ENCODE measurements at places on chromosomes 6 and 20.

DNA sequence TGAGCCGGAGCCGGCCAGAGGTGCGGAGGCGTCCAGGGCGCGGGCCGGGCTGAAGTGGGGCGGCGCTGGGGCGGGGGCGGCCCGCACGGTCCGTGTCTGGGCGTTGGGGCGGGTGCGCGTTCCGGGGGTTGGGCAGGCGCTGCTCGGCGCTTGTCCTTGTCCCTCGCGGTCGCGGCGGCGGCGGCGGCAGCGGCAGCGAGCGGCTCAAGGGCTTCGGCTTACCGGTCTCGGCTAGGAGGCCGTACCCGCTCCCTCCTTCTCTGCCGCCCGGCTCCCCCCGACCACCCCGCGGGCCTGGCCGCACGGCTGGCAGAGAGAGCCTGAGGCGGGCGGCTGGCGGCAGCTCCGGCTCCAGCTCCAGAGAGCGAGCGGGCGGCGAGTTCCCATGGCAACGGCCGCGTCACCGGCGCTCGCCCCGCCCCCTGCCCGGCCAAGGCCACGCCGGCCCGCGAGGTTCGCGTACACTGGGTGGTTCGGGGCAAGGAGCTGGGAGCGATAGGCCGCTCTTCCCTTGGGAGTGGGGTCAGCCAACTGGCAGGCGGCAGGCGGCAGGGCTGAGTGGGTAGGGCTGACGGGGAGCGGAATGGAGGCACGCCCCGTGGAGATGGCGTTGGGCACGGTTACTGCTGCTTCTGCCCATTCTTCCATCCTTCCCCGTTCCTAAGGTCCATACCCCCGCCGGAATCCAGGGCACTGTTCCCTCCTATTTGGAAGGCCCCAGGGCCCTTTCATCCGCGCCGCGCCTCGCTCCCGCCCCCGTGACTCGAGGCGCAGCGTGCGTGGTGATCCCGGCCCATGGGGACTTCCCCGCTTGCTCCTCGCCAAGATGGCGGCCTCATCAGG is at the start of gene LRRC73:
Gene LRRC73 (minus strand): TSS at position 363 of the 843 bp plus-strand sequence. CDS start 561 bp downstream, outside the sequence.
- peak; percentile 88 for DNase-seq

GRCh38 chr6:168022488-168023321 is 25.2 kb downstream of the KIF25 start:
- DNase-seq: no peak

- no peak for DNase-seq
Measured at GRCh38 chr6:44202972-44203750, 13.6 kb upstream of the MYMX start.

DNA sequence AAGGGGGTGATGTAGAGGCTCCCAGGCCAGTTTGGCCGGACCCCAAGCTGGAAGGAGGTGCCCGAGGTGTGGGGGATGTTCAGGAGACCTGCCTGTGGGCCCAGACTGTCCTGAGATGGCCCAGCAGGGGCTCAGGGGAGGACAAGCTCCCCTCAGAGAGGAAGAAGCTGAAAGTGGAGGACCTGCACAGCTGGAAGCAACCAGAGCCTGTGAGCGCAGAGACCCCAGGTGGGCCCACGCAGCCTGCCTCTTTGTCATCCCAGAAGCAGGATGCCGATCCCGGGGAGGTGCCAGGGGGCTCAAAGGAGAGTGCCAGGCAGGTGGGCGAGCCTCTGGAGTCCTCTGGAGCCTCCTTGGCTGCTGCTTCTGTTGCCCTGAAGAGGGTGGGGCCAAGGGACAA is 29.7 kb downstream of the ZNF831 start:
- no peak for DNase-seq

DNA sequence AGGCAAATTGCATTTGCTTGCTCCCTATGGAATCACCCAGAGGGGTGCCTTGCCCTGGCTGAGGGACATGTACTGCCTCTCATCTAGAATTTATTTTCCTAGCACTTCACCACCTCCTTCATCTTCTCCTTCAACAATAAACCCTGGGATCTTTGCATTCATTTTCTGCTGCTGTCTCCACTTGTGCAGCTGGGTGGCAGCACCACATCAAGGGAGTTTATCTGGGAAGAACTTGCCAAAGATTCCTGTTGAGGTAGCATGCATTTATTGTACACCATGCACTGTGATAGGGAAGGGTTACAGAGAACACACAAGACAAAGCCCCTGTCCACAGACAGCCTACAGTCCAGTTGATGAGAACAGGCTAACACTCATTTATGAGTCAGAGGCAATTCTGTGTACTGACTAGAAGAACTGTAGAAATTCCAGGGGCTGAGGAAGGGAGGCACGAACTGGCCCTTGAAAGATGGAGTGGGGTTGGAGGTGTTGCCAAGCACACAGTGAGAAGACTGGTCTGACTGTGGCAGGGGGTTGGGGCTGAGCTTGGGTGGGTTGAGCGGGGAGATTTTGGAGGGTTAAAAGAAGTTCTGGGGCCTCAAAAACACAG is 17.5 kb downstream of the C20orf173 start:
- DNase-seq: no peak

DNA sequence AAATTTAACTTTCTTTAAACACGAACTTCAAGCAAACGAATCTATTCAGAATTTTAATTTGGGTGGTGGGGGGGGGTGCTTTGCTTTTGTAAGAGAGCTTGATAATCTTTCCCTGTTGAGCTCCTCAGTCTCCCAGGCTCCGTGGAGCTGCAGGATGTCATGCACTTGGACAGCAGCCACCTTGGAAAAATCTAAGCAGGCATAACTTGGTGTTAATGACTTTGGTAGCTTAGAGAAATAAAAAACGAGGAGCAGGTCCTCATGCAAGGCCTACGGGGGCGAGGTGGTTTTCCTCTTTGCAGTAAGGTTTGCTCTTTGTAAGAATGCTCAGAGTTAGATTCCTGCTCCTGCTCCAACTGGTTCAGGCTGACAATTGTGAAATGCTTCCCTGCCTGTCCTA is 102.3 kb downstream of the EDN1 start:
- no peak for DNase-seq

DNA sequence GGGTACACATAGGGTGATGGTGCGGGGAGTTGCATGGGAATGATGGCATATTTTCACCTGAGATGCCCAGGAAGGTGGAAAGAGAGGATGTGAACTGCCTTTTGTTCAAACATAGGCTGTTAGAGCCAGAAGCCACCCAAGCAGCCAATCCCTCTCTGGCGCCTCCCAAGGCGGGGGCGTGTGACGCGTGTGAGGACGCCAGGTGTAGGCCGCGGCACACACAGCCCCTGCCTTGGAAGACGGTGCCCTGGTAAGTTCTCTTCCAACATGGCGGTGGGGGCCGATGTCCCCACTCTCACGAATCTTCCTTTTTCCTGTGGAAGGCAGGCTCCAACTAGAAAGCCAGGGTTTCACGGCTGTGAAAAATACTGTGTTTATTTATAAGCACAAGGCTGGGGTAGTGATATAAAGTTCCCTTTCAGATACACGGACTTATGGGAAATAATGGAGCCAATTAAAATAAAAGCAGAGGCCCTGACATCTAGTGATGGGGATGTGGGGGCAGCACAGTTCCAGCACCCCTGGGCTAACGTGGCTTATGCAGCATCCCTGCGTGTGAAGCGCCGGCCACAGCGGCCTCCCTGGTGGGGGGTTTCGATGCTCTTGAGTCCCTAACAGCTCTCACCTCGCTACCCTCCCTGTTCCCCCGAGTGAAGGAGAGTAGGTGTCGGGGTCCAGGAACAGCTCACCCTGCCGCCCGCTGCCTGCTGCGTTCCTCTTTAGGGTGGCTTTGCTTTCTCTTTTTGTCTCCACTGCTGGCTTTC is 28.3 kb downstream of the CDH4 start:
- DNase-seq: no peak

GRCh38 chr20:49541733-49542513 is 26.0 kb downstream of the PTGIS start:
- DNase-seq: peak; percentile 77

DNA sequence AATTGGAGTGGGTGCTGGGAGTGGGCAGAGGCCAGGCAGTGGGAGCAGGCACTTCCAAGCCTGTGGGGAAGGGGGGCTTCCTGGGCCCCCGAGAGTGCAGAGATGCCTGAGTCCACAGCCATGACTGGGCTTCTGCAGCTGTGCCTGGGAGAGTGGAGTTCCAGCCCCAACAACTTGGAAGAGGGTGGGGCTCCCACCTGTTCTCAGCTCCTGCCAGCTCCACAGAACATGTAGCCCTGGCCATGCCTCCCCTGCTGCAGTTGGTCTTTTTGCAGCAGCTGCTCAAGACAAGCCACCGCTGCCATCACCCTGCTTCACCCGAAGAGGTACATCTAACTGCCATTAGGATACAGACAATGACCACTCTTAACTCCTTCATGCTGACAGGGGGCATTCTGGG is 1092.3 kb downstream of the KHDRBS2 start:
- DNase-seq: no peak

DNA sequence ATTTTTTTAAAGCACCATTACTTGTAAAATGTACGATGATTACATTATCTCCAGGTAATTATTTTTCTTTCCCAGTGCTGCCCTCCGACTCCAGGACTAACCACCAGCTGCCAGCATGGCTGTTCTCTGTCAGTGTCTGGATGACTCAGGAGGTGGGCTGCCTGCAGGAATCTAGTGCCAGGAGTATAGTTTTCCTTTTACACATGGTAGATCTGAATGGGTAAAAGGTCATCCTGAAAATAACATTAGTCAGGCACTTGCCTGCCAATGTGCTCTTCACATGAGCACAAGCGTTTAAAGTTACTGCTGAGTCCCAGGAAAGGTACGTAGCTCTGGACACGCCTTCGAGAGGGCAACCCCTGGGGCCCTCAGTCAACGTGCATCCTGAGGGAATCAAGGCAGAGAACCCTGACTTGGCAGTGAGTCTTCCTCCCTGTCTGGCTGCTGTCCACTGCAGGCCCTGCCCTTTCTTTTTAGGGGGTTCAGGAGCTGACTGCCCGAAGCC is 2.4 kb downstream of the DYNLT1 start:
- DNase-seq: peak; percentile 28

GRCh38 chr6:161833099-161833860 is 559.4 kb upstream of the AGPAT4 start:
- DNase-seq: no peak

GRCh38 chr20:18986895-18987580 is 173.5 kb downstream of the SCP2D1 start:
- no peak for DNase-seq

DNA sequence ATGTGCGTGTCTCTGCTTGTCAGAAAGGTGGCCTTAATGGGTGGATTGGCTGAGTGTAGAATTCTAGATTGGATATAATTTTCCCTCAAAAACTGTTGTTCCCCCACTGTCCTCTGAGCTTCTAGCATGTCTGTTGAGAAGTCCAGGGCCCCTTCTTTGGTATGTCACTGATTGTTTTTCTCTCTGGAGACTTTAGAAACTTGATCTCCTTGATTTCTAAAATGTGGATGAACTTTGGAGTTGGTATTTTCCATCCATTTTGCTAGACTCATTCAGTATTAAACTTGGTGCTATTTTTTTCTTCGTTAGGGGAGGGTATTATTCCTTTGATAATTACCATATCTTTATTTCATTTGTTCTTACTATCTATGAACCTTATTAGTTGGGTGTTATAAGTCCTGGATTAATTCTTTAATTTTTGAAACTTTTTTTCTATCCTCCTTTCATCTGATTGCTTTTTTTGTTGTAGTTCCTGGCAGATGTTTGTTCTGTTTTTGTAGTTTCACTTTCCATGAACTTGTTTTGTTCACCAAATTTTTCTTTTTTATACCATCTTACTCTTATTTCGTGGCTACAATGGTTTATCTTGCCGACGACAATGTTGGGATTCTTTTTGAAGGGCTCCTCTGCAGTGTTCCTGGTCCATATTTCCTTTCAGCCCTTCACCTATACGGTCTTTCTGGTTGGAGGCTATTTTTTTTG is 68.4 kb downstream of the ARID1B start:
- DNase-seq: no peak

DNA sequence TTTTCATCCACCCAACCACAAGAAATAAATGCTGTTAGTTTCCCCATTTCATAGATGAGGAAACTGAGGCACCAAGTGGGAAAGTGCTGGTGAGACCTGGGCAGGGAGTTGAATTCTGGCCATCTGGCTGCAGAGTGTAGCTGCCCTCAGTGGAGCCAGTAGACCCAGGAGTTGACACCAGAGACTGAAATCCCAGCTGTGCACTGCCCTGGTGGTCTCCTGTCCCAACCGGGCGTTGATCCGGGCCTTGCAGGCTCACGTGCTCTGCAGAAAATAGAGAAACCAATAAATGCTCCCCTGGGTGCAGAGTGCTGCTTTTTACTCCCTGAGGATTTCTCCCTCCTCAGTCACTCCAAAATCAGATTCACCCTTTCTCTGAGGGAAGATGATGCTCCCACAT is 18.4 kb downstream of the HLA-F start:
- no peak for DNase-seq

GRCh38 chr6:113141901-113142300 is 715.2 kb upstream of the MARCKS start:
- DNase-seq: no peak

DNA sequence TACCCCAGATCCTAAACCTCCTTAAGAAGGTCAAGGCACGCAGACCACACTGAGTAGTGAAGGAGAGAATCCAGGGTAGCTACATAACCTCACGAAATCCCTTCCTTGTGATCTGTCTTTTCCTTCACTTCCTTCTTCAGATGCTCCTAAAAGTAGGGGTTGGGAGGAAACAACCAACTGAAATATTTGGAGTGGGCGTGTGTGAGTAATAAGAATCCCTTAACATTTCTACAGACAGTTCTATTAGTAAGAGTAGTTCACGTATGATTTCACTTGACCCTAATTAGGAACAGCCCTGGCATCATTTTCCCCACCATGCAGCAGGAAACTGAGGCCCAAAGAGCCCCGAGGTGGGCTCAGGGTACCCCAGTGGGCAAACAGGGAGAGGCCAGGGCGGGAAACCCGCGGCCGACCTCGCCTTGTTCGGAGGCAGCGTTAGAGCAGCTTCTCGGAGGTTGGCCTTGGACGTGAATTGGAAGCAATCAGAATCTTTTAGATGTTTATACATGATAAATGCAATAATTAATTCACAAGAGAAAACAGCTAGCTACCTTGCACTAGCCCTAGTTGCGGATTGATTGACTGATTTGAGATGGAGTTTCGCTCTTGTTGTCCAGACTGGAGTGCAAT is 859 bp upstream of the RAE1 start:
- DNase-seq: no peak

Data from activated T-cell treated with anti-CD3 and anti-CD28 coated beads, Interleukin-2, amount 50 U/mL, for 24 hours (primary cell).